ENCODE measurements at places on chromosomes 3 and 15.

DNA sequence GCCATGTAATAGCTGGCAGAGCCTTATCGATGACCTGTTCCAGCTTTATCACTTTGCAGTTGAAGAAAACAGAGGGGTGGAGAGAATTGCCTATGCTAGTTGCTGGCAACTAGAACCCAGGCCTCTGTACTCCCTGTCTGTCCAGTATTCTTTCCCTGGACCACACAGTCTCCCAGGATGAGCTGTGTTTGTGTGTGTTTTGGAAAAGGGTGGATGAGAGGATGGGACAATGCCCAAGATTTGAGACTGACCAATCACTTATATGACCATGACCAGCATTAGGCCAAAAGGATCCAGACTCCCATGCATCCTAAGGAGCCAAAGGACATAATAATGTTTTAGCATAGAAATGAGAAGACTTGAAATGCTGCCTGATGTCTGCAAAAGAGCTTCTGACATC is 102.6 kb downstream of the CD200R1L start:
- no peak for DNase-seq

GRCh38 chr3:114878114-114878839 is 268.8 kb downstream of the ZBTB20 start:
- DNase-seq = no peak

- DNase-seq = no peak
These were observed 432.5 kb downstream of the MFSD1 start for GRCh38 chr3:159234306-159234705.

DNA sequence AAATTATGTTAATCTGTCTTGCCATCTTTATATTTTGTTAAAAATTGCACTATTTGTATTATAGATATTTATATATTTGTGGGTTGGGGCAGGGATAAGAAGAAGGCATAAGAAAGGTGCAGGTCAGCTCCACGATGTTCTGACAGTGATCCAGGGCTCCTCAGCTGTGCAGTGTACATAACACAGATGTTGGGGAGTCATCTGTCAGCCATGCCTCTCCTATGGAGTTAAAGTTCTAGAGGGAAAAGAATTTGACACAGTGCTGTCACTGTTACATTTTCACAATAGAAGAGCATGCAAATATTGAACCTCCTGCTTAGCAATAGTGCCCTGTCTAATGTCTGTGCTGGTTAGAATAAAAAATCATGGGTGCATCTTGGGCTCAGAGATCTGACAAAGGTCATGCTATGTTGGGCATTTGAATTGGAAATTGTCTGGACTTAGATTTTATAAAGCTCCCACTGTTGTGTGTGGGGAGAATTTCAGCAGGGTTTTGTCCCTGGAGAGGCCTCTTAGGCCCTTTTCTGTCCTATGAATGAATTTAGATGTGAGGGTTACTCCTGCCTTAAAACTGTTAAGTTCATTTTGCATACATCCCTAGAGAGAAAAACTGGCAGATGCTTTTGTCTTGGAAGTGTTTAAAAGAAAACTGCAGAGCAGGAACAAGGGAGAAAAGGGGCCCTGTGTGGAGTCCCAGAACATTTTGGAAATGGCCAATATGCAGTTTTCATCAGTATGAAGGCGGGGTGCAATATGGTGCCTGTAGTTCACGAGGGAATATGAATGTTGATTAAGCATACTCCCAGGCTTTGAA is 20.4 kb downstream of the CDIN1 start:
- DNase-seq = no peak

GRCh38 chr15:90297021-90297420 is 31.5 kb downstream of the NGRN start:
- no peak for DNase-seq
